ENCODE measurements at places on chromosomes 1 and 21. TPM values are rescaled to one million over a fixed set of nuclear protein-coding genes. Genes with fewer than 3 reads are reported as not detected.

DNA sequence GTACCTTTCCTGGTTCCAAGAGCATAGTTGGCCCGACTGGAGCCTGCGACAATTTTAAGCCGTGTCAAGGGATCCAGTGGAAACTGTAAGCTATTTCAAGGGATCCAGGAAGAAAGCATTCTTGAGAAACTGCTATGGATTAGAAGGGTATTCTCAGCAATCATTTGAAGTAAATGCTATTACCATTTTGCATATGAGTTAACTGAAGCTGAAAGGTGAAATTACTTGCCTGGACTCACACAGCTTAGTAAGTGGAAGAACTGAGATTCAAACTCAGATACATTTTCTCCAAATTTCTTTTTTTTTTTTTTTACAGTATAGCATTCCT is 589 bp downstream of the ZNF684 start:
- no peak for DNase-seq

Gene TENT5C
- total RNA-seq: 4.7 TPM

DNA sequence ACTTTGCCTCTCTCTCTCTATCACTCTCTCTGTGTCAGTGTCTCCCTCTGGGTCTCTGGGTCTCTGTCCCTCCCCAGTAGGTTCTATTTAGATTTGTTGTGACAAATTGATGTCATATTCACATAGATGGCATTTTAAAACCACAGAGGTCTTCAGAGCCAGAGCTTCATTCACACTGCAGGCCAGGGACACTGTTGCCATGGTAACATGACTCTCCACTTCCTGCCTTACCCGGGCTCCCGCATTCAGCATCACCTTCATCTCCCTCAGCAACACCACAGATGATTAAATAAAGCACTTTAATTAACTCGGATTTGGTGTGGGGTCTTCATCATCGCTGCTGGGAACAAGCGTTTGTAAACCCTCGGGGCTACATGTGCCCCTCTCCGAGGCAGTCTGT is 132.6 kb downstream of the ETS2 start:
- no peak for DNase-seq

- no peak for DNase-seq
These were observed 5.4 kb downstream of the NUAK2 start for GRCh38 chr1:205316161-205316566.

Gene TBCE
- 47.1 TPM for total RNA-seq

Gene TMEM52
- total RNA-seq: 1.1 TPM

Gene FAM78B
- total RNA-seq: 5.1 TPM

Gene SH2D1B
- not detected for total RNA-seq

- no peak for DNase-seq
These were observed 112.3 kb upstream of the COL11A1 start for GRCh38 chr1:103220631-103221041.

Gene NFASC
- total RNA-seq: 32.4 TPM

GRCh38 chr1:17672226-17672625 is 82.9 kb upstream of the ACTL8 start:
- no peak for DNase-seq

DNA sequence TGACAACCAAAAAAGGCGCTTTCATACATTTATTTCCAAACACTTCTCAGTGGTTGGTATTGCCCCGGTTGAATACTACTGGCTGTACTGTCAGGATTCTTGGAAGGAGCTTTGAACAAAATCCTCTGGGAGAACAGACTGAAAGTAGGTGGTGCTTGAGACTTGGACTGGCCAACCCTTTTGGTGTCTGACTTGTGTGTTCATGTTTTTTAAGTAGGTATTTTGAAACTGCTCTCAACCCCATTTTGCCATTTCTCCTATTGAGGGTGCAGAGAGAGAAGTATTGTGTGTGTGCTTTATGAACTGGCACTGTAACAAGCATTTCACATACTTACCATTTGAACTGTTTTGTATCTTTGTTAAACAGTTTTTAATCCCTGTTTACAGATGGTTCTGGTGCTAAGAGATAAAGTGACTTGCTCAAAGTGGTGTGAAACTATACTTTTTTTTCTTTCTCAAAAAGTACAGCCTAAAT is 21.2 kb downstream of the ARID1A start:
- no peak for DNase-seq

Gene TTLL7
- 215 TPM for total RNA-seq

Gene HTR1D
- not detected for total RNA-seq

Data from occipital lobe (tissue), 3 donors.